ENCODE measurements at places on chromosomes 2 and 18.

- DNase-seq = no peak
Observed at GRCh38 chr2:129606496-129607270, 372.8 kb upstream of the RAB6C start.

DNA sequence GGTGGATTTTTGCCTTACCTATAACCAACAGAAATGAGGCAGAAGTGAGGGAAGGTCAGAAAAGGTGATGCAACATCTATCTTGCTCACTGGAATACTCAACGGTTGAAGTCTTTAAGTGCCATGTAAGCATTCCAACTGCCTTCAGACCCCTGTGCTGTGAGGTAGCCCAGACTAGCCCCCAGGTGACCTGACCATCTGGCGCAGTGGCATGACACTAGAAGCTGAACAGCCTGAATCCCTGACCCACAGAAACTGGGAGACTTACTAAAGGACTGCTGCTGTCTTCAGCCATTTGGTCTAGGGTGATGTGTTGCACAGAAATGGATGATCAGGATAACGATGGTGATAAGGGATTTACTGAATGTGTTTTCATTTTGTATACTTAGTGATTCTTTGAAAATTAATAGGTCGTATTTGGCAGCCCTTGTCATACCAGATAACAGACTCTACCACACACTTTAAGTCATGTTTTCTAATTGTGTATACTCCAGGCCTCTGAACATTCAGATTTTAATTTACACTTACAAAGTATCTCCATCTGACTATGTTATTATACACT, 161.5 kb downstream of the STK39 start:
- no peak for DNase-seq

- no peak for DNase-seq
Observed at GRCh38 chr2:58865436-58865835, 624.3 kb upstream of the FANCL start.

GRCh38 chr2:133498662-133499585, 69.3 kb downstream of the NCKAP5 start:
- DNase-seq = no peak

All from NCI-H526 treated with DMSO at 0.1 percent for 48 hours (cell line).